ENCODE measurements at places on chromosomes 4 and X.
A peak's percentile ranks its signal among the peaks of the same experiment; 100 is the strongest.

DNA sequence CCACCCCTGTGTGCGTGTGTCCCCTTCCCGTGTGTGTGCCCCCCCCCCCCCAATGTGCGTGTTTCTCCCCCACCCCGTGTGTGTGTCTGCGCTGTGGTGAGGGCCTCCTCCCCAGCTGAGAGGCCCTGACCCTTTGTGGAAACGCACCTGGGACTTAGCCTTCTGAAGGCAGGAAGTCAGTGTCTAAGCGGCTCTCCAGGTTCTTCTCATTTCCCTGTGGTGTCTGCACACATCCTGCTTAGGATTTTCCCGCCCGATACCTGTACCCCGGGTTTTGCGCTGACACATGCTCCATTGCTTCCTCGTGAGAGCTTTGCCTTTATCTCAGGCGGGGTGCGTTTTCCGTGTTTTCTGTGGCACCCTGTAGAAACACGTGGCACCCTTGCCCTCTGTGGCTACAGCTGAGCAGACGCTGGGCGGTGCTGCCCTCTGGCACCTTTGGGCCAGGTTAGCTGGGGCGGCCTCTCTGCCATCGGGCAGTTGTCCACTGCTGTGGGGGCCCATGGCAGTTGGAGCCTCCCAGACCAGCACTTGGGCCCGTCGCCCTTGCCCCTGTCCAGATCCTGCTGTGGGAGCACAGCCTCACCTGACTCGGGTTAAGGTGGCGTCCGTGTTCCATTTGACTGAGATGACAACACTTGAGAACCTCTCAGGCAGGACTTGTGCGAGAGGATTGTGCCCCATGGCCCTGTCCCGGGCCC lies 26.3 kb downstream of the MAEA start:
- no peak for DNase-seq

DNA sequence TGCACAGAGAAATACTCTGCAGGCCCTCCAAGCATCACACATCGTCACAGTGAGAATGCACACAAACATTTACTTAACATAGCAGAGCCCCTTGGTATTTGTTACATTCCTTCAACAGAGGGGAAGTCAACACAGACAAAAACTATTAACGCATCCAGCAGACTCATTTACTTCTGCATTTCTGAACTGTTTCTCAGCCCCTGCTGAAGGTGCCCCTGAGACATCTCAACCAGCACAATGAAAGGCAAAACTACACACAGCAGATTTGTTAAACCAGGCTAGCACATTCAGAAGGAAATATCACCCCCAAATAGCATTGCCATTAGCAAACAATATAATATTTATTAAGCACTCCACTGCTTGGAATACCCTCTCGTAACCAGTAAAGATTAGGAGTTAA lies 367.0 kb downstream of the RAB28 start:
- no peak for DNase-seq

DNA sequence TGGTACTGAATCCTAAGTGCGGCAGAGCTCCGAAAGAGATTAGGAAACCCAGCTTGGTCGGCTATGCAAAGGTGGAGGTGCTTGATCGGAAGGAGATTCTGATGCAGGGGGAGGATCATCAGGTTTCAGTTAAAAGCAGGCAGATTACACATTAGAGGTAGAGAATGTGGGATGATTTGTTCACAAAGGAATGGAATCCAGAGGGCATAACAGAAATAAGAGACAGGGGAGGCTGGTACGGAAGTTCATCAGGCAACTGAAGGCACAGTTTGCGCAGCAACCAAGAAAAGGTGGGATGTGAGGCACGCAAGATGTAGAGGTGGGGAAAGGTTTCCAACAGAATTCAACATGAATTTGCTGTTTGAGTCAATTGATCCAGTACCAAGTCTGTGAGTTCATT lies 424 bp upstream of the ZNF330 start:
- no peak for DNase-seq

- peak; percentile 29 for DNase-seq
These were observed 12.2 kb upstream of the PRDM8 start for GRCh38 chr4:80184825-80185756.

DNA sequence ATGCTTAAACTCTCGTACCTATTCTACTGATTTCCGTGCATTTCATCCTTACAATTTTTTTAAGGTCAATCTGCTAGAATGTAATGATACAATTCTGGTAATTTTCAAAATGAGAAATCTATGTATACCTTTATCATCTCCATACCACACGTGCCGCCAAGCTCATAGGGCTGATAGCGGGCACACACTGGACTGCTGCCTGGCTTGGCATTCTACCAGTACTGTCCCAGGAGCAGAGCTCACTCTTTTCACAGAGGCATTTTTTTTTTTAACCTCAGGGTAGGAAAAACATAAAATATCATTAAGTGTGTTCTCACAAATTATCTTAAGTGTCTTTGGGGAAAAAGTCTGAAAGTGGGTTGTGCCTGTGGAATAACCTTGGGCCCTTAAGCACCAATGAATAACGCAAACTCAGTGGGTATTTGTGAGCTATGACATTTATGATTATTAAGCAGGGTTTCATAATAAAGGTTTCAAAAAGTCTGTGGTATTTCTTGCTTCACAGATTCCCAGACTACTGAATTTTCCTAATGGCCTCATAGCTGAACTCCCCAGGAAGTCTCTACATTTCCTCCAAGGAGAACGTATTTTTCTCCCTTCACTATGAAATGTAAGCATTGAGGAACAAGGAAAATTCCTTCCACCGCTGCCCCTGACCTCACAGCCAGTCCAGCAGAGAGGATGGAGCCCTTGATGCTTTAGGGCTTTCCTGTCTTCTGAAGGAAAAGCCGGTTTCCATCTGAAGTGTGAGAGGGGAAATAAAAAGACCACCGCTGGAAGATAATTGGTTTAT lies 125.2 kb downstream of the ELOVL6 start:
- no peak for DNase-seq

GRCh38 chr4:150368667-150369066 lies 213.3 kb upstream of the MAB21L2 start:
- DNase-seq, result peak; percentile 57

DNA sequence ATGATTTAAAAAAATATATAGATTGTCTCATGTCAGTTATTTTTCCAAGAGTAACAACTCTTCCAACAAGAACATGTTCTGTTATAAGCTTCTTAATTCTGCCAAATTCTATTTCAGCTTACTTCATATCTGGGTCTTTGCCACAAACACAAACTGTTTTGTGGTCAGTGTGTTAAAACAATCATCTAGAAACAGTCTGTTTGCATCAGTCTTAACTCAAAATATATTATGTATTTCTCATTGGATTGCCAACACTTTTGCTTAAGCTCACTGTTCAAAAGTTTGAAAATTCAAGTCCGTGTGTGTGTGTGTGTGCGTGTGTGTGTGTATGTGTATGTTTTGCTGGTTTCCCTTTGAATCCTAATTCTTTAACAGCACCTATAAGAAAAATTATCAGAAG lies 752.3 kb upstream of the NDST4 start:
- DNase-seq, result no peak

- DNase-seq, result no peak
These were observed 333.0 kb downstream of the DCHS2 start for GRCh38 chr4:154158361-154159155.

DNA sequence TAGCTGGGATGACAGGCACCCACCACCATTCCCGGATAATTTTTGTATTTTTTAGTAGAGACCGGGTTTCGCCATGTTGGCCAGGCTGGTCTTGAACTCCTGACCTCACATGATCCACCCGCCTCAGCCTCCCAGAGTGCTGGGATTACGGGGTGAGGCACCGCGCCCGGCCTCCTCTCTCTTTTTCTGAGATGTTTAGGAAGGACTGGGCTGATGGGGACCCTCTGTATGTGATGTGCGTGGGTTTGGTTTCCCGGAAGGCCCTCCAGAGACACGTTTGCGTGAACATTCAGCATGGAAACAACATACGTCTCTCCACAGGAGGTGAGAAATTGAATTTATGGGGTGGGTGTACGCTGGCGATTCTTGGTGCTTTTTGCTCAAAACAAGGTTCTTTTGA lies 18.6 kb downstream of the SHOX start:
- no peak for DNase-seq

DNA sequence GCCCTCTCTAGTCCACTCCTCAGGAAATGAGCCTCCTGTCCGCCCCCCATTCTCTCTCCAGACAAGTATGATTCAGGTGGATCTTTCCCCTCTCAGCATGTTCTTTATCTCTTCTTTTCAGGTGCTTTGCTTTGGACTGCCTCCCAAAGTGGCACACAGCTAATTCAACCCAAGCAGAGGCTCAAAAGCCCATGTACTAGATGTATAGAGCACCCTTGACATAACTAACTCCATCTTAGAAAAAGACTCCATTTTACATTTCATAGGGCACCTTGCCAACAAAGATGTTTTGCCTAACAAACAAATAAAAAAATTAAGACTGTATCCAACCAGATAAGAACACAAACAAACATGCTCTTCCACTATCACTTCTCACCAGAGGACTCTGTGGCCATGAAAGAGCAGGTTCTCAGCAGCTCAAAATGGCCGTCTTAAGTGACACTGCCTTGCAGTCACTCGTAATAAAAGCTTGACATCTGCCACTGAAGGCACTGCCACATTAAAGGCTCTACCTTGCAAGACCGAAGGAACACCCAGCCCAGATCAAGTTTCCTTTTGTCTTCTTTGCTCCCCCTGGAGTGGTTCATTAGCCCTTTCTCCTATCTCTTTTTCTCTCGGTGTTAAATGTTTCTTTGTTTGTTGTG lies 84.9 kb upstream of the TAB3 start:
- DNase-seq, result no peak

GRCh38 chrX:97159916-97160800 lies 276.4 kb downstream of the RPA4 start:
- no peak for DNase-seq

- DNase-seq, result no peak
These were observed 396.0 kb upstream of the SMIM31 start for GRCh38 chr4:164357957-164358356.

GRCh38 chr4:32396507-32397070 lies 1676.4 kb downstream of the PCDH7 start:
- no peak for DNase-seq

DNA sequence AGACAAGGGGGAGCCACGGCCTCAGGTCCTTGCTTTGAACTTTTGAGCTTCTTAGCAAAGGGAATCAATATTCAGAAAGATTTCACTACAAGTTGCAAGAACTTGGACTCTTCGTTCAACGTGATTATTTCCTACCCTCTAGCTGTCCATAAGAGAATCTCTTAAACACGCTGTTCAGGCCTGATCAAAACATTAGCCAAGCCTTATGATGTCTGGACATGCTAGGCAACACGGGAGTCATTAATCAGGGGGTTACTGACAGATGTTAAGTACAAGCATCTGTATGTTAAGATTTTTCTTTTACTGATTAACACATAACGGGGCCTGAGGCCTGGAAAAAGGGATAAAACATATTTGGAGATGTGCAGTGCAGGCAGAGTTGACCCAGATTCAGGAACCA lies 138.9 kb upstream of the IL1RAPL2 start:
- DNase-seq, result no peak

GRCh38 chrX:123477673-123478072 lies 255.2 kb downstream of the THOC2 start:
- DNase-seq, result no peak

DNA sequence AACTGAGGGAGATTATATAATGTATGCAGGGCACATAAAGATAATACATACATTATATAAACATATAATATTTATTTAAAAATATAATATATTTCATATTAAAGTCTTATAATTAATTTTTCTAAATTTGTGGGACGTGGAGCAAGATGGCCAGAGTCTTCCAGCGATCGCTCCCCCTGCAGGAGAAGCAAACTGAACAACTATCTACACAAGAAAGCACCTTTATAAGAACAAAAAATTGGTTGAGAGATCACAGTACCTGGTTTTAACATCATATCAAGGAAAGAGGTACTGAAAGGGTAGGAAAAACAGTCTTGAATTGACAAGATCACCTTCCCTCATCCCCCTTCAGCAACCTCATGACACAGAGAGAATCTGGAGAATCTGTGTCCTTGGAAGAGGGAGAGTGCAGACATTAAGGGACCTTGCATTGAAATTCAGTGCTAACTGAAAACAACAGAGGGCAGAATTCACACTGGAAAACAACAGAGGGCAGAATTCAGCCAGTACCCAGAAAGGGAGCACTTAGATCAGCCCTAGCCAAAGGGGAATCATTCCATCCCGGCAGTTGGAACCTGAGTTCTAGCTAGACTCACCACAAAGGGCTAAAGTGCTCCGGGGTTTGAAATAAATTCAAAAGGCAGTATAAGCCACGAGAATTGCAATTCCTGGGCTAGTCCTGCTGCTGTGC lies 262.5 kb upstream of the NDST3 start:
- DNase-seq, result no peak

GRCh38 chr4:83369831-83370639 lies 35.4 kb upstream of the HPSE start:
- no peak for DNase-seq

DNA sequence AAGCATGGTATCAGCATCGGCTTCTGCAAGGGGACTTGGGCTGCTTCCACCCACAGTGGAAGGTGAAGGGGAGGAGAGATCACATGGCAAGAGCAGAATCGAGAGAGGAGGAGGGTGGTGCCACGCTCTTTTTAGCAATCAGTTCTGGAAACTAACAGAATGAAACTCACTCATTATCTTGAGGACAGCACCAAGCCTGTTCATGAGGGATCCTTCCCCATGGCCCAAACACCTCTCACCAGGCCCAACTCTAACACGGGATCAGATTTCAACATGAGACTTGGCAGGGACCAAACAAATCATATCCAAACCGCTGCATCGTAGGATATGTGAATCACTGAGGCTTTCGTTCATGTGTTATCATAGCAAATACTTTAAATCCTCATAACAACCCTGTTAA lies 125.5 kb downstream of the GPC3 start:
- no peak for DNase-seq

DNA sequence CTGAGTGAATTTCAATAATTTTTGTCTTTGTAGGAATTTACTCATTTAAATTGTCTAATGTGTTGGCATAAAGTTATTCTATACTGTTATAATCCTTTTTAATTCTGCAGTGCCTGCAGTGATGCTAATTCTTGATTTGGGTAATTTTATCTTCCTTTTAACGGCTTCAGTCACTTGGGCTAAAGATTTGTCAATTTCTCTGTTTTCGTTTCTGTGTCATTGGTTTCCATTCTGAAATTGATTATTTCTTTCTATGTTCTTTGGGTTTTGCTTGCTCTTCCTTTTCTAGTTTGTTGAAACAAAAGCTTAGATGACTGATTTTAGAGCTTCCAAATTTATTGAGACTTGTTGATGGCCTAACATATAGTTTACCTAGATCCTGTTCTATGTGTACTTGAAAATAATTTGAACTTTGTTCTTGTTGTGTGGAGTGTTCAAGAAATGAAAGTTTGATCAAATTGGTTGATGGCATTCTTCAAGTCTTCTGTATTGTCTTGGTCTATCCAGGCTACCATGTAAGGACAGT lies 89.4 kb downstream of the TNIP2 start:
- DNase-seq, result no peak

- no peak for DNase-seq
These were observed 34.8 kb upstream of the AFAP1 start for GRCh38 chr4:7974425-7974824.

DNA sequence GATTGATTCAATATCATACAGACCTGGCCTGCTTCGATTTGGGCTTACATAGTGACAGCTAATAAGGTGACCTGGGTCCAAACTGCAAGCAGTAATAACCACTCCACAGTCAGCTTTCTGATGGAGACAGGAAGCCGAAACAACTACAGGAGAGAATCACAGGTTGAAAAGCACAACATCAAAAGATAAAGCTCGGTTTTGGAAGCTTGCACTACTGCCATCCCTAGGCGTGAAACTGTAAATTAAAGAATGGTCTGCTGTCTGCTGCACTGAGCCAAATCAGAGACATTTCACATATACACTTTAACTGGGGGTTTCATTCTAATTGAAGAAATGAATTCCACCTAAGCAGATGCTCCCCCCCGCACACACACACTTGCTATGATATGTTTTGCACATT lies 116.3 kb downstream of the DHX15 start:
- no peak for DNase-seq
